ENCODE measurements at places on chromosomes 2 and 18. TPM values are rescaled to one million over a fixed set of nuclear protein-coding genes. Genes with fewer than 3 reads are reported as not detected.

DNA sequence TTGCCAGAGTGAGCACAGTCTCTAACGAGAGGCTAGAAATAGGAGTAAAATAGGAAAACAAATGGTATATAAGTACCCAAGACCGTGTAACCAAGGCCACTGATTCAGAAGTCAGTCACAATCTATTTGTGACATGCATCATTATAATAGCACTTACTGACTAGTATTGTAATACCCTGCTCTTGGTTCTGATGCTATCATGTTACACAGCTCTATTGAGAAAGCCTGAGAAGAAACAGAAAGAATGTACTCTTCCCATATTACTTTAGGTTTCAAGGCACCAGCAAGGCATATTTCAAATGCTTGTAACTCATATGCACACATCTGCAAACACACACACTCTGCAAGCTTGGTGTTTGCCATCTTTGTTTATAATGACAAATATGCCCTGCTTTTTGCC lies 746.4 kb downstream of the SLC4A3 start:
- H3K4me3 ChIP-seq: no peak overlapping the region
- H3K27ac ChIP-seq: no peak overlapping the region
- no peaks in the 10 kb centered on the region for H3K27me3 ChIP-seq
- H3K4me1 ChIP-seq: no peaks in the 10 kb centered on the region
- H3K36me3 ChIP-seq: no peaks in the 10 kb centered on the region

DNA sequence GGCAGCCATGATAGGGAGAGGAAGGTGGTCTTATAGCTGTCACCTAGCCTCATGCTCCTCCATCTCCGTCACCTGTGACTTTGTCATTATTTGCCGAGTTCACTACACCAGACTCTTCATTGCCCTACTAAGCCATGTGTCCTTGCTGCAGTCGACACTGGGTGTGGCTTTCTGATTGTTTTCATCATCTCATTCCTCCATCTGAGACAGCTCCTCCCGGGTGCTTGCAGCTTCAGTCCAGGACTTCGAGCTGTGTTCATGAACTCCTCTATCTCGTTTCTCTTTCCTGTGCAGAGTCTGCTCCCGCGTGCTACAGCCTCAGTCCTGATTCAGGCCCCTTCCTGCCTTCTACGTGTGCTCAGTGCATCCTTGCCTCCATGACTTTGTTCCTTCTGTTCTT lies 295.1 kb upstream of the TNP1 start:
- H3K4me1 ChIP-seq: no peaks in the 10 kb centered on the region
- no peaks in the 10 kb centered on the region for H3K27me3 ChIP-seq
- no peaks in the 10 kb centered on the region for H3K36me3 ChIP-seq
- DNase-seq: no peak

DNA sequence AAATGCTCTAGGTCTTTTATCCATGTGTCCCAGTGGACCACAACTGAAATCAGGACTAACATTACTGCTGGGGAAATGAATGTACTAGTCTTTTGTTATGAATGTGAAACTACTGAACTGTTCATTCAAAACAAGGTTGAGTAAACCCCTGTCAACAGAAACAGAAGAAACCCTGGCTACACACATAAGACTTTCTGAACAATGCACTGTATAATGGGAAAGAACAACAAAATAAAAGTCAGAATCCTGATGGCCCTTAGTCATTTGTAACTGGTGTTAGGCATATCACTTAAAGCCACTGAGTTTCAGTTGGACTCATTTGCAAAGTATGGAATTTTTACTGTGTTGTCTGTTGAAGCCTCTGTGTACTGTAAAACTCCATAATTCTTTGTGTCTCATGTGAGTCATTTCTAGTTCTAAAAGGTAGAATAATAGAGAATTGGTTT lies 77.0 kb upstream of the UBXN4 start:
- H3K4me1 ChIP-seq: no peaks in the 10 kb centered on the region
- no peaks in the 10 kb centered on the region for H3K27me3 ChIP-seq
- H3K36me3 ChIP-seq: peaks cover 4% of the 10 kb centered on the region
- H3K4me3 ChIP-seq: no peak overlapping the region
- H3K27ac ChIP-seq: no peak overlapping the region

DNA sequence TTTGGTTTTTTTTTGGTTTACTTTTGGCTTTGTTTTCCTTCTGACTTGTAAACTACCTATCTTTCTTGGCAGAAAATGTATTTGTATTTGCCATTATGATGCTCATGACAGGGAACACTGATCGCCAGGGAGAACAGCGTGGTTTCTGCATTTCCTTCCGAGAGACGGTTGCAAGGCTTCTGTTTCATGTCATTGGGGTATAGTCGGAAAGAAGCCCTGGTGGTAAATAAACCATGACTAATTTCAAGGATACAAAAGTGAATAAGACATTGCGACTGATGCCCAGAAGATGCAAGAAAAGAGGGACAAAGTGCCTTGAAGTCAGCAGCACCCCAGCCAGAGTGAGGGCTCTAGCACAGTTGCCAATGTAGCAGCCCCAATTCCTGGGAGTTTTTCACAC lies 4.2 kb upstream of the CAPN14 start:
- no peak overlapping the region for H3K27ac ChIP-seq
- no peaks in the 10 kb centered on the region for H3K36me3 ChIP-seq
- H3K27me3 ChIP-seq: no peaks in the 10 kb centered on the region
- H3K4me3 ChIP-seq: no peak overlapping the region
- H3K4me1 ChIP-seq: no peaks in the 10 kb centered on the region
- DNase-seq: no peak

GRCh38 chr2:107018366-107018765 lies 132.4 kb upstream of the ST6GAL2 start:
- H3K27me3 ChIP-seq: no peaks in the 10 kb centered on the region
- H3K27ac ChIP-seq: no peak overlapping the region
- DNase-seq: no peak
- no peaks in the 10 kb centered on the region for H3K36me3 ChIP-seq

GRCh38 chr2:205931388-205931787 lies 154.6 kb downstream of the INO80D start:
- H3K36me3 ChIP-seq: no peaks in the 10 kb centered on the region
- no peak overlapping the region for H3K4me3 ChIP-seq
- no peak overlapping the region for H3K27ac ChIP-seq
- no peaks in the 10 kb centered on the region for H3K27me3 ChIP-seq
- no peak for DNase-seq

DNA sequence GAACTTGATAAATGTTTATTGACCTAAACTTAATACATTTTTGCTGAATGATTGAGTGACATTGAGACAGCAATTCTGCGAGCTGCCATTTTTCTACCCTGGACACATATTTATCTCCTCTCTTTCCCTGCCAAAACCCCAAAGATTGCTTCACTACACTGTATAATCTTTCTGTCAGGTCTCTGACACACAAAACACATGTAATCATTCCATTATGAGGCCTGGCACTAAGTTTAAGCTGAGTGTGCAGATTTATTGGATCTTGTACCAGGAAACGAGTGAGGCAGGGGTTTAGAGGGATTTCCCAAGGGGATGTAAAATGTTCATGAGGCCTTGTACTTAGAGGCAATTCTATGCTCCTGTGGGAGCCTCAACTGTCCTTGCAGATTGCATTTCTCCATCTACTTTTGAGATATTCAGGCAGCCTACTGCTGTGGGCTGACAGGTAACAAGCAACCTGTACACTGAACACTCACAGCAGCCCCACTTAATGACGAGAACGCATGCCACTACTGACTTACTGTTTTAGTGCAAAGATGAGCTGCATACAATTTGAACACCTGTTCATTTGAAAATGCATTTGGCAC lies 13.7 kb upstream of the OSR1 start:
- H3K4me3 ChIP-seq: no peak overlapping the region
- no peak overlapping the region for H3K27ac ChIP-seq
- H3K27me3 ChIP-seq: no peaks in the 10 kb centered on the region
- no peaks in the 10 kb centered on the region for H3K36me3 ChIP-seq
- no peak for DNase-seq

Gene RNF152
- 25.5 TPM for total RNA-seq

Gene STPG4
- total RNA-seq: 0.90 TPM

Gene CNRIP1
- 31.7 TPM for total RNA-seq

Gene POU3F3
- 0.15 TPM for total RNA-seq

Measured in aorta (tissue), 5 donors.